ENCODE measurements at places on chromosomes 7 and 10.
A peak's percentile ranks its signal among the peaks of the same experiment; 100 is the strongest.

GRCh38 chr10:19825700-19826099, 9.5 kb downstream of the PLXDC2 start:
- DNase-seq = no peak

DNA sequence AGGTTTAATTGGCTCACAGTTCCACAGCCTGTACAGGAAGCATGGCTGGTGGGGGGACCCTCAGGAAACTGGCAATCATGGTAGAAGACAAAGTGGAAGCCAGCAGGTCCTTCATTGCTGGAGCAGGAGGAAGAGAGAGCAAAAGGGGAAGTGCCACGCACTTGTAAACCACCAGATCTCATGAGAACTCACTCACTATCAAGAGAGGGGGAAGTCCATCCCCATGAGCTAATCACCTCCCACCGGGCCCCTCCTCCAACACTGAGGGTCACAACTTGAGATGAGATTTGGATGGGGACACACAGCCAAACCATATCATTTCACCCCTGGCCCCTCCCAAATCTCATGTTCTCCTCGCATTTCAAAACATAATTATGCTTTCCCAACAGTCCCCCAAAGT, 171.9 kb upstream of the CACNA2D1 start:
- no peak for DNase-seq

- no peak for DNase-seq
These were observed 29.9 kb downstream of the CDK14 start for GRCh38 chr7:90626013-90626412.

- no peak for DNase-seq
These were observed 686.9 kb upstream of the FOXK1 start for GRCh38 chr7:3995187-3995586.

DNA sequence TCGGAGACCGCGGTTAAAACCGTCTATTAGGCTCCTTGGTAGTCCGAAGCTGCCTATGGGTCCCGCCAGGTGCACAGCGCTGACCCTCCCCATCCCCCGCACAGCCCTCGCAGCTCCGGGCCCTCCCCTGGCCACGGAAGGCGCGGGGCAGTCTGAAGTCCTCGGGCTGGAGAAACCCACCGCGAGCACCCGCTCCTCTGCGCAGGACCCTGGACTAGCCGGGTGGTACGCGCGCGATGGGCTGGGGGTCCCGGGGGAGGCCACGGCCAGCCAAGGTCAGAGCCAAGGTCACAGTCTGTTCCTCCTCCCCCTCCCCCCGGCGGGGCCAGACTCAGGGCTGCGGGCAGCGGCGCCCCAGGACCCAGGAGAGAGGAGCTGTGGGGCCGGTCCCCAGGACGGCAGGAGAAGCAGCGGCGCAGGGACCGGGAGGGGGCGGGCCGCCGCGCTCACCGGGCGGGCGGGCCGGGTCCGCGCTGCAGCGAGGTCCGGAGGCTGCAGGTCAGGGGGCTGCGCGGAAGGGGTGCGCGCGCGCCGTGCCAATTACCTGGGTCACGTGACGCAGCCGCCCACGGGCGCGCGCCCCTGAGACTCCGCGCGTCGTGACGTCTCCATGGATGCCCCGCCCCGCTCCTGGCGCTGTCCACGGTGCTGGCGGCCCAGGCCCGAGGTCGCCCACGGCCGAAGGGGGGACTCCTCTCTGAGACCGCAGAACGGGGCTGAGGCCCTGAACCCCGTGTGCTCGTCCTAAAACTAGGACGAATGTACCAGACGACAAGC, at the start of gene OGDHL:
TSS of gene OGDHL (minus strand) at position 535 of the 777 bp plus-strand sequence. CDS start 3,731 bp downstream, outside the sequence.
- DNase-seq = no peak

- no peak for DNase-seq
These were observed 95.8 kb downstream of the CLEC2L start for GRCh38 chr7:139619367-139619657.

GRCh38 chr7:36490419-36490830, 100.8 kb downstream of the ANLN start:
- no peak for DNase-seq

DNA sequence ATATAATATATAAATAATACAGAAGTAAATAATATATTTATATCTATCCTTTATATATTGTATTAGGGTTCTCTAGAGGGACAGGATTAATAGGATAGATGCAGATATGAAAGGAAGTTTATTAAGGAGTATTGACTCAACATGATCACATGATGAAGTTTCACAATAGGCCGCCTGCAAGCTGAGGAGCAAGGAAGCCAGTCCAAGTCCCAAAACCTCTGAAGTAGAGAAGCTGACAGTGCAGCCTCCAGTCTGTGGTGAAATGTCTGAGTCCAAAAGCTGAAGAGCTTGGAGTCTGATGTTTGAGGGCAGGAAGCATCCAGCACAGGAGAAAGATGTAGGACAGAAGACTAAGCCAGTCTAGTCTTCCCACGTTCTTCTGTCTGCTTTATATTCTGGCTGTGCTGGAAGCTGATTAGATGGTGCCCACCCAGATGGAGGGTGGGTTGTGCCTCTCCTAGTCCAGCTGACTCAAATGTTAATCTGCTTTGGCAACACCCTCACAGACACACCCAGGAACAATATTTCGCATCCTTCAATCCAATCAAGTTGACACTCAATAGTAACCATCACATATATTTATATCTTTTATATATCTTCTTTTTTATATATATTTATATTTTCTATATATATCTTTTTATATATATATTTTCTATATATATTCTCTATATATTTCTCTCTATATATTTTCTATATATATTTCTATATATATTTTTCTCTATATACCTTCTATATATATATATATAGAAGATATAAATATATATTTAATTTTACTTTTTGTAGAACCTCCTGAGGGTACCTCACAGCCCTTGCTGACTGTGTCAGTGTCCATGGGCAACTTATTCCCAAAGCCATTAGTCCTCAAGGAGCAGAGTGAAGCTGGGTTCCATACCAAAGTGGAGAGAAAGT, 24.6 kb upstream of the AKR1B10 start:
- DNase-seq = peak; percentile 84

- no peak for DNase-seq
These were observed 816.1 kb upstream of the C7orf33 start for GRCh38 chr7:147774461-147774860.

- no peak for DNase-seq
These were observed 9.2 kb upstream of the ZSCAN25 start for GRCh38 chr7:99607548-99607947.

GRCh38 chr7:29424984-29425309, 138.7 kb upstream of the PRR15 start:
- DNase-seq = no peak

GRCh38 chr7:76411626-76412025, 2.1 kb upstream of the SSC4D start:
- DNase-seq = no peak

DNA sequence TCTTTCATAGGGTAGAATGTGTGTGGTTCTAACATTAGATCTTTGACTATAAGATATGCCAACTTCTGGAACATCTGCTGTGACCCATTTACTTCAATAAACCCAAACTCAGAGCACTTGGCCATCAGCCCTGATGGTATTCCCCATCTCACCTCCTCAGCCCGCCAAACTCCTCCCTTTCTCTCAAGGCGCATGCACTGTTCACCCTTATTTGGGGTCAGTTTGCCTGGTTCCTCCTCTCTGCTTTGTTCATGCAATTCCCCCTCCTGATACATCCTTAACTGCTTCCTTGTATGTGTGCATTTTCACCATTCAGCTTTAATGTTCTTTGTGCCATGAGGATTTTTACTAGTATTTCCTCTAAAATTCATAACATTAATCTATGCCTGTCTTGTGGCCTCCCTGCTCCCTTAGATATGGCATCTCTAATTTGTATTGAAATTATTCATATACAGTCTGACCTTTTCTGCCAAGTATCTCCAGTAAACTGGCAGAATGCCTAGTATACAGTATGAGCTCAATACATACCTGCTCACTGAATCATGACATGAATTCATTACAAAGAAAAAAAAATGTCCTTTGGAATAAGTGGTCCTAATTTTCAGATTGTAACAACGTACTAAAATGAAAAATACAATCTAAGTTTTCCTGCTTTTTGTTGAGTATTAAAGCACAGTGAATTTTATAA, 336.8 kb upstream of the IGFBP3 start:
- no peak for DNase-seq

DNA sequence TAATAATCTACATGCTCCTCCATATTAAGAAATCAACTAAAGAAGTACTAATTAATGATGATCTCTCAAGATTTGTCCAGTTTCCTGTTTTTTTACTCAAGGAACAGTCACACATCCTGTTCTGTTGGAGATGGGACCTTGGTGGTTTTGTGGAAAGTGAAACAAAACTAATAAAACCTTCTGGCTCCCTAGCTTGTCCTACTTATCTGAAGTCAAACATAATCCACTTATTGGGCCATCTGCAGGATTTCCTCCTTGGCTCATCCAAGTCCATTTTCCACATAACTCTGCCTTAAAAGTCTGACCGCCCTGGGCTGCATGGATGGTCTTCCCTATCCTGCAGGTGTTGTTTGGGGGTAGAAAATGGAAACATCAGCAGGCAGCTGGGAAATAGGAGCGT, 39.4 kb upstream of the TARP start:
- DNase-seq = no peak

- no peak for DNase-seq
These were observed 347.7 kb downstream of the OTUD1 start for GRCh38 chr10:23786594-23786993.

DNA sequence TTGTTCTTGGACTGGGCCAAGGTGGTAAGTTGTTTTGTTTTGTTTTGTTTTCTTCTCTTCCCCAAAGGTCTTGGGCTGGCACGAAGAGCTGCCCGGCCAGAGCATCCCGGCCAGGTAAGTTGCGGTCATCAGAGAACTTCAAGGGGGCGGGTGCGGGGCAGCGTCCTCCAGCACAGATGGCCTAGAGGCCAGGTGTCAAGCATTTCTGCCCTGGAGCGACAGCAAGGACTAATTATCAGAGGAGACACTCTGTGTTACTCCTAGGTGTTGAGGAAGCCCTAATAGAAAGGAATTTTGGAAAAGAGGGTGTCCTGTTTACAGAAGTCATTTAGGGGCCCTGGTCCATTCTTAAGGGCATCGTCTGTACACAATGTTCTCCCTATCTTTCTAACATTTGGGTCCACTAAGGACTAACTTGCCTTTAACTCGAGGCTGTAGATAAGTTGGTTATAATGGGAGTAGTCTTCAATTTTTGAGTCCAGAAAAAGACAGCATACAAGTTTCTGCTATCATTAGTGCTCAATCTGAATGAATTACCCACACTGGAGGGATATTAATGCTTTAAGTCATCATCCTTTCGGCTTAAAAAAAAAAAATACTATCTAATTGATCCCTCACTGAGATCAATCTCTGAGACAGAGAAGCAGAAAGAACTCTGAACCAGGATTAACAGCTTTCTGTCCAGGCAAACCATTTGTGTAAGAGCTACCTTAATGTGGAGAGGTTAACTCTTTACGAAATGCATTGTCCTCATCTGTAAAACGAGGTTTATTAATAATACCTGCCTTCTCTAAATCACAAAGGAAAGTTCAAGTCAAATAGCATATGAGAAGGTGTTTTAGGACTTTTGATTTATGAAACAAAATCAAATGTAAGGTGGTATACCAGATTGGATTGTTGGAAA, 1.5 kb downstream of the ITGB8 start:
- DNase-seq = no peak

- DNase-seq = no peak
These were observed 29.9 kb upstream of the PBLD start for GRCh38 chr10:68362590-68362989.

DNA sequence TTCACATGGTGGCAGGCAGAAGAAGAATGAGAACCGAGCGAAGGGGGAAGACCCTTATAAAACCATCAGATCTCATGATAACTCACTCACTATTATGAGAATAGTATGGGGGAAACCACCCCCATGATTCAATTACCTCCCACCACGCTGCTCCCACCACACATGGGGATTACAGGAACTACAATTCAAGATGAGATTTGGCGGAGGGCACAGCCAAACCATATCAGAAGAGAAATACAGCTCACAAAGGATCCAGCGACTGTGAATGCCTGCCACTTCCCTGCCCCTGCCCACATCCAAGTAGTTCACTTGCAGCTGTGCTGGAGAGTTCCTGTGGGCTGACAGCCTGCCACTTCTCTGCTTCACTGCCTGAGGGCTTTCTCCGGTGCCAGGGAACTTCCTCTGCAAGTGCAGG, 148.7 kb downstream of the C7orf25 start:
- DNase-seq = no peak

DNA sequence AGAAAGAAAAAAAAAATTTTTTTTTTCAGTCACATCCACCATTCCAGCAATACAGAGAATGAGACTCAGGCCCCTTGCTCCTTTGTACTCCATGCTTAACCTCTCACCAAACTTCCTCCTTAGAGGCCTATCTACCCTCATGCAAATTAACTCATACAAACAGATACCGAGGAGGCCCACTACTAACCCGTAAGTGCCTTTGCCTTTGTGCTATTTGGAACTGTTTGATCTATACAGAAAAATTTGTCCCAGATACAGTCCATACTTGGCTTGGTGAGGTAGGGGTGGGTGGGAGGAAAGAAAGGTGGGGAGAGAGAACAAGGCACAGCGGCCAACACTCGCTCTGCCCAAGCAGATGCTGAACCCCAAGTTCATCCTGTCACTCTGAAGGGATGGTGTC, 87.8 kb upstream of the DUSP5 start:
- DNase-seq = no peak

GRCh38 chr10:52623761-52624160, 148.8 kb downstream of the MBL2 start:
- DNase-seq = no peak

DNA sequence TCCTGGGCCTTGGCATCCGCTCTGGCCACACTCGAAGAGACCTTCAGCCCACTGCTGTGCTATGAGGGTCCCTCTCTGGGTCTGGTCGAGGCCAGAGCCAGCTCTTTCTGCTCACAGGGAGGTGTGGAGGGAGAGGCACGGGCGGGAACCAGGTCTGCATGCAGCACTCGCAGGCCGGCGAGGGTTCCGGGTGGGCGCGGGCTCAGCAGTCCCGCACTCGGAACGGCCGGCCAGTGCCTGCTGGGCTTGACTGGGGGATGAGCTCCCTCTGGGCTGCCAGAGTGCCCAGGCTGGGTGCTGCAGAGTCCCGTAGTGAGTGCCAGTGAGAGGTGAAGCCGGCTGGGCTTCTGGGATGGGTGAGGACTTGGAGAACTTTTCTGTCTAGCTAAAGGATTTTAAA, 882.7 kb downstream of the XPNPEP1 start:
- no peak for DNase-seq

Measured in tibial artery (tissue), 4 donors.